RCC 7860 (cell line): ENCODE measurements at places on chromosomes 4 and X.

GRCh38 chr4:2878346-2878745, 34.7 kb downstream of the ADD1 start:
- DNase-seq = no peak

- DNase-seq = no peak
Observed at GRCh38 chr4:159736411-159736810, 633.5 kb downstream of the RAPGEF2 start.

DNA sequence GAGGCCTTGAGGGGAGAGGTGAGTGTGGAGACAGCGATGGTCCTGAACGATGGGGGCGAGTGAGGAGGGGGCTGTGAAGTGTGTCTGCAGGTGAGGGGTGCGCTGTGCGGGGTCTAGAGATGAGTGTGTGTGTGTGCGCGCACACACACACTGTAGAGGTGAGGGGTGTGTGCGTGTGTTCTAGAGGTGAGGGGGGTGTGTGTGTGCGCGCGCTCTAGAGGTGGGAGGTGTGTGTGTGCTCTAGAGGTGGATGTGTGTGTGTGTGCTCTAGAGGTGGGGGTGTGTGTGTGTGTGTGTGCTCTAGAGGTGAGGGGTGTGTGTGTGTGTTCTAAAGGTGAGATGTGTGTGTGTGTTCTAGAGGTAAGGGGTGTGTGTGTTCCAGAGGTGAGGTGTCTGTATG, 574 bp downstream of the BST1 start:
- DNase-seq = no peak

DNA sequence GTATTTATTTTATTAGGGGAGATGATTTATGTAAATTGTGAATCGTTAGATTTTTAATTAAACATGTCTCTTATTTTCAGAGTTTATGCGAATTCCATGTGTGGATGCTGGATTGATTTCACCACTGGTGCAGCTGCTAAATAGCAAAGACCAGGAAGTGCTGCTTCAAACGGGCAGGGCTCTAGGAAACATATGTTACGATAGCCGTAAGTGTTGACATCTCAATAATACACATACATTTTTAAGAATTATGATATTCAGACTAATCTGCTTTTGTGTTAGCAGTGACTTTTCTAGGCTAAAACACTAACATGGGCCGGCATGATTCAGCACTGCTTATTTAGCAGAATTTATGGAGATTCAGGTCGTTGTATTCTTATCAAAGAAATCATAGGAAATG, 91.2 kb downstream of the RAP1GDS1 start:
- DNase-seq = no peak

- no peak for DNase-seq
Observed at GRCh38 chr4:140996766-140997165, 136.5 kb downstream of the RNF150 start.

- no peak for DNase-seq
Observed at GRCh38 chr4:4591071-4591470, 49.2 kb upstream of the STX18 start.

DNA sequence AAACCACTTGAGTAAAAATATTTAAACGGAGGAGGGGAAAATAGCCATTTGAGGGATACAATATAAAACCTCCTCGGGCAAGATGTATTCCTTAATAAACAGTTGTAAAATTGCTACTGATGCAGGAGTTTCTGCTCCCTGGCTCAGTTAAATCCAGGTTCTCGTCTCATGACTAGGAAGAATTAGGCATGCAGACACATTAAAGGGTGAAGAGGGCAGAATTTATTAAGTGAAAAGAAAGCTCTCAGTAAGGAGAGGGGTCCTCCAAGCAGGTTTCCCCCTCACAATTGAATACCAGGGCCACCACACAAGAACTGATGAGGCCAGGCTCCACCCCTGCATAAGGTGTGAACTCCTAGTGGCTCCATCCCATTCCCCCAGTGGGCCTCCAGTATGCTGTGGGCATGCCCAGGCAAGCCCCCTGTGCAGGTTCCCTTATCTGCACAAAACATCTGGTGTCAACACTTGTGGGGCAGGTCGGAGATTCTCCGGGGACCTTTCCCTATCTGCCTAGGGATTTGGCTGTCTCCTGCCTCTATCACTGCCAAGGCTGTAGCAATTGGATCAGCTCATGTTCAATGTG, 80.4 kb downstream of the HS6ST2 start:
- no peak for DNase-seq

- DNase-seq = no peak
Observed at GRCh38 chrX:12583543-12583942, 207.7 kb upstream of the PRPS2 start.

DNA sequence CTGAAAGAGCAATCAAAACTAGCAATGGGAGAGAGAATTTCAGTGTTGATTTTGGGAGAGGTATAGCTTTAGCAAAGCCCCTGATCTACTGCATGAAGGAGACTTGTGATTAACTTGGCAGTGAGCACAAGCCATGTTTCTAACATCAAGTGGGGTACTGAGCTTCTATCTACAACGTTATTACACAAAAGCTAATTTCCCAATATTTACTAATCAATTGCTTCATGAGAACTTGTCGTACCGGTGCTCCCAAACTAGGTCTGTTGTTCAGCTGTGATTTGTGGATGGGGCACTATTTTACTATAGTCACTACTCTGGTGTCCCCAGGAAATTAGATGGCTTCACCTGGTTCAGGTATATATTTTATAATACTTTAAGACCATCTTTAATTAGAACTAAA, 16.2 kb downstream of the ANK2 start:
- no peak for DNase-seq

GRCh38 chr4:174681723-174682300, 147.2 kb downstream of the GLRA3 start:
- DNase-seq = peak; percentile 83

DNA sequence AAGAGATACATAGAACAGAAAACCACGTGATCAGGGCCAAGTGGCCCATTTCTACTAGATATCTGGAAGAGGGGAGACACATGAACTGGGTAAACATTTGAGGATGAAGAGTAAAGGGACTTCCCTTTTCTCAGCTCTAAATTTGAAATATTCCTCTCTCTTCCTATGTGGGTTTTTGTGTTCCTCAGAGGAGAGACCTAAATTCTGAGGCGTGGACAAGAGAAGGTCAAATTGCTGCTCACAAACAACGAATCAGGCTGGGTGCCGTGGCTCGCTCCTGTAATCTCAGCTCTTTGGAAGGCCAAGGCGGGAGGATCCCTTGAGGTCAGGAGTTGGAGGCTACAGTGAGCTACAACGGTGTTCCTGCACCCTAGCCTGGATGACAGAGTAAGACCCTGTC, 216.0 kb downstream of the PTTG2 start:
- no peak for DNase-seq

DNA sequence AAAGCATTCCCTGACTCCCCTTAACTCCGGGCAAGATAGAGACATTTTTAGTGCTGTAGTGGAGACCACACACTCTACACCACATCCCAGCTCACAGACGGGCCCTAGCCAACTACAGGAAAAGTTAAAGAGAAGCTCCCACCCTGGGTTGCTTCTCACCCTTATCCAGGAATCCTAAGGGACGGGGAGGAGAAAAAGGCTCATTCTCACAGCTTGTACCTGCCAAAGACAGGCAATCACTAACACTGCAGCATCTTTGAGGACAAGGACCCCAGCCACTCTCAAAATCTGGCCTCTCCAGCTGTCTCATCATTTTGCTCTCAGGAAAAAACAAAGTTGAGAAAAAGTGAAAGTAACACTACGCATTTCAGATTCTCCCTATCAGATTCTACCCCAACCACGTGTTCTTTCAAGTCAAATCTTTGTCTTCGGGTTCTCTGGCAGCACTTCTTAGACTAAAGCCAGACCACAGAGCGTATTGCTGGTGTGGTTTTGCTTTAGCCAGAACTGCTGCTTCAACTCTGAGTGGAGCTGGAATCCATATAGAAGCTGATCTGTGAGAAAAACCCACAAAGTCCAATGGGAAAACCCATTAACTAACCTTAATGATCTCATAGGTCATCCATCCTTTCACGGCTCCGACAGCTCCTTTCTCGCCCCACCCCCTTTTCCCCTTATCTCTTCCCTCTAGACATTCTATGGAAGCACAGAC, 605.9 kb upstream of the DIPK2B start:
- peak; percentile 88 for DNase-seq

DNA sequence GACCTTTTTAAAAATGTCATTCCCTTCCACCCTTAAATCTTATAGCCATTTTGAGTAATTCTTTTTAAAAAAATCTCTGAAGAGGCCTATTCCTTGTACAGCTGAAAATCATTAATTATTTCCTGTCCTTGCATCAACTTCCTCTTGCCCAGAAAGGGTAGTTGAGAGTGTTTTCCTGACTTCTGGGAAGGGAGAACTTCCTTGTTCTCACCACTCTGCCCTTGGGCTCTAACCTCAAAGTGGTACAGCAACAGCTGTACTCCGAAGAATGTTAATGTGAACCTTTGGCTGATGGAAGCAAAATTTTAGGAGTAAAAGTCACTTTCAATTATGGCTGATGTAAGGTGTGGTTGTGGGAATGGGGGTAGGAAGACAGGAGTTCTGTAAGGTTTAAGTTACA, 15.1 kb upstream of the FABP2 start:
- no peak for DNase-seq

DNA sequence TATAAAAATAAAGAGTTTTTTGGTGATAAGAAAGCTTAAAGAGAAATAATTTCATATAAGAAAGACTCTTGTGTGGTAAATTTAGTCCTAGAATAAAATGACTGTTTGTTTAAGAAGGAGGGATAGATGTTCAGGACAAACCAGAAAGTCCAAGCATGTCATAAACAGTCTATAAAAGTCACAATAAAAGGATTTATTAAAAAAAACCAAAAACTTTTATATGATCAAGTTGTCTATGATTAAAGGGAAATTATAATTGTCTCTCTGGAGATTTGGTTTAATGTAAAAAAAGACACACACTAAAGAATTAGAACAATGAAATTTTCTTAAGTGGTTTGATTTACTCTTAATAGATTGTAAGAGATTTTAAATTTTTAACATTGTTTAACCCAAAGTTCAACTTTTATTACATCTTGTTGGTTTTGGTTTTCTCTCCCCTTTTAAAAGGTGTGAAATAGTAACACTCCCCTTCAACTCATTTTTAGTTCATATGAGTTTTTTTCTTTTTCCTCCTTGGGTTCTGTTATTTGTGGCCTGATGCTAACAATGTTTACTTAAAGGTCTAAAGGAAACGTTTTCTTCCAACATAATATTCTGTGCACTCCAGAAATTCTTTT, 89.7 kb downstream of the PDHA2 start:
- DNase-seq = no peak

- DNase-seq = no peak
Observed at GRCh38 chr4:138728566-138728965, 287.0 kb upstream of the NOCT start.

- no peak for DNase-seq
Observed at GRCh38 chrX:3529466-3530010, 183.1 kb upstream of the MXRA5 start.

- no peak for DNase-seq
Observed at GRCh38 chrX:49003696-49004095, 1.6 kb upstream of the GRIPAP1 start.

DNA sequence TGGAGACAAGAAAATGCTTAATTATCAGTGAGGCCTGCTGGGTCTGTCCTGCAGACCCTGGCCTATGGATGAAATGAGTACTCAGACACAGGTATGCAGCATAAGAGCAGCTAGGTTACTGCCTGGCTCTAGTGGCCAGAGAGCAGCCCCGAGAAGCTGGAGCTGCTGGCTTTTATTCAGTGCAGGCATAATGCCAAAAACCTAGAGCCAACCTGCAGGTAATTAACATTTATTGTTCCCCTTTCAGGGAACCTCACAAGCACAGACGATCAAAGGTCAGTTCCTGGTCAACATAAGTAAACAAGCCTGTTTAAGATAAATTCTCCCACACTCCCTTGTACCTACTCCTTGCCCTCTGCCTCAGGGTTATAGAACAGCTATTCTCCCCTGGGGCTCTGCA, 13.3 kb downstream of the IDS start:
- DNase-seq = no peak

GRCh38 chrX:122047261-122047660, 999.9 kb downstream of the GLUD2 start:
- no peak for DNase-seq

DNA sequence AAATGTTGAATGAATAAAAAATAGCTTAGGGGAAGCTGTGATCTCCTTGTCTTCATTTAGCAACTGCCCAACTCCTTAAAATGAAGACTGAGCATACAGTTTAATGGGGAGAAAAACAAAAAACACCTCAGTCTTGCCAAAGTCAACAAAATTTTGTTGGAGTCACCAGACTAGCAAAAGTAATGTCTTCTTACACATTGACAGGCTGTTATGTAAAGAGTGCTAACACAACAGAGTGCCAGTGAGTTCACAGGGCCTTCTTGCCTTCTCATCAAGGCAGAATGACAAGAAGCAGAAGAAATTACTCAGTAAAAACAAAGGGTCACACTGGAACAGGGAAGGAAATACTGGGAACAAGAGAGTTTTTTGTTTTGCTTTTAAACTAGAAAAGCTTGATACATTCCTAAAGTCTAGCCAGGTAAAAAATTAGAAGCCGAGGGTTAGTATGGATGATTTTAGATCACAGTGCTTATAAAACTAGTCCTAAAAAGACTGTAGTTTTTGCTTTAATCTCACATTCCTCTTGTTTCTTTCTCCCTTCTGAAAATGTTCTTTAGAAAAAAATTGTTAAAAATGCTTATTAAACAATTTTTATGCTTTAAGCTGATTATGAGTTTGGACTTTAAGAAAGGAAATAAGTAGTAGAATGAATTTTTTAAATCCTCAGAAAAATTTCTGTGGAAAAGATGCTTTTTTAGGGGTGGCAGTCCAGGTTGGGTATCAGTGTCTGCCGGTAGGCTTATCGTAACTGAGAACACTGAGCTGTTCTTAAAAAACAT, 38.7 kb upstream of the FRAS1 start:
- no peak for DNase-seq

GRCh38 chr4:54548098-54548620, 109.6 kb upstream of the KIT start:
- DNase-seq = no peak

DNA sequence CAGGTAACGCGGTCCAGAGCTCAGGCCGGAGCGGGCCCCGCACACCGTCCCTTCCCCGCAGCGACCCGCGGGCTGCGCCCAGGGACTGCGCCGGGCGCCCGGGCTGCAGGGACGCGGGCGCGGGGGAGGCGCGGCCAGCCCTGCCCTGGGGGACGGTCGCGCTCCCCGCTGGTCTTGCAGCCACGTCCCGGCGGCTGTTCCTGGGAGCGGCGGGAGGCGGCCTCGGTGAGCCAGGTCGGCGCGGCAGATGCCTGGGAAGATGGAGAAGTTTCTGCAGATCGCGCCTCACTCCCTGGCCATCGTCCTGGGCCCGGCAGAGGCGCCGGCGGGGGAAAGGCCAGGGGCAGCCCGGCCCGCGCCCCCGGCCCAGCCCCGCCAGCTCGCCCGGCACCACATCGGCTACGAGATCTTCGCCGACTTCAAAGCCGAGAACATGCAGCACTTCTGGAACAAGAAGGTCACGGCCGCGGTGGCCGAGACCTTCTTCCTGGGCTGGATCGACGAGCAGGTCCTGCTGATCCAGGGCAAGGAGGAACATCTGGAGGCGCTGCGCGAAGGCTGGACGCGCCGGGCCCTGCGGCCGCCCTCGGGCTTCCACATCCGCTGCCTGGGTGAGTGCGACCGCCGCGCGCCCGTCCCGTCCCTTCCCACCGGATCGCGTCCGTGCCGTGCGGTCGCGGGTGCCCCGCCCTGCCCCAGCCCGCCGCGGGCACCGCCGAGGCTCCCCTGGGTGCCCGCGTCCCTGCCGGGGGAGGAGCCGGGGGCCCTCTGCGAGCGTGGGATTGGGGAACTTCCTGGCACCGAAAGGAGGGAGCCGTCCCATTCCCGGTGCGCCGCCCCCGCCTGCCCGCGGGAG, 107.4 kb upstream of the STOX2 start:
- no peak for DNase-seq

GRCh38 chr4:127151941-127152340, 480.8 kb upstream of the INTU start:
- no peak for DNase-seq
